Lung microvascular endothelial cell (primary cell): ENCODE measurements at places on chromosomes 5 and 9. TPM values are rescaled to one million over a fixed set of nuclear protein-coding genes. Genes with fewer than 3 reads are reported as not detected.

Gene OR1J2
- total RNA-seq: not detected in 2 replicates

Gene DHX29
- 15.5 and 16.5 TPM in 2 replicates for total RNA-seq

Gene GABRB2
- total RNA-seq: not detected in 2 replicates

Gene ENHO
- total RNA-seq: not detected in 2 replicates

Gene GLRA1
- total RNA-seq: not detected in 2 replicates

Gene LMBRD2
- 4.1 and 7.9 TPM in 2 replicates for total RNA-seq

Gene ENTREP1
- total RNA-seq: 3.3 and 11.1 TPM in 2 replicates

Gene ADRB2
- 5.7 and 9.5 TPM in 2 replicates for total RNA-seq

Gene BTNL8
- total RNA-seq: under 0.01 and 0.20 TPM in 2 replicates

Gene PCDHA2
- total RNA-seq: under 0.01 TPM in 2 replicates

Gene SPATA31D4
- not detected in 2 replicates for total RNA-seq

Gene LCN15
- total RNA-seq: 0.22 TPM in 1 of 2 replicates, not detected in the other

Gene NUTM2G
- not detected in 2 replicates for total RNA-seq

Gene ARAP3
- 22.4 and 30.8 TPM in 2 replicates for total RNA-seq

Gene FRRS1L
- under 0.01 TPM in 1 of 2 replicates, not detected in the other for total RNA-seq

Gene STRBP
- total RNA-seq: 4.8 and 7.7 TPM in 2 replicates

Gene PLPP1
- 157 and 160 TPM in 2 replicates for total RNA-seq

Gene DMGDH
- total RNA-seq: 0.22 and 0.40 TPM in 2 replicates

Gene LCN1
- total RNA-seq: not detected in 2 replicates

Gene TEX53
- not detected in 2 replicates for total RNA-seq

Gene TSSK1B
- not detected in 2 replicates for total RNA-seq

Gene MUSK
- not detected in 2 replicates for total RNA-seq

Gene DBN1
- 88.9 and 112 TPM in 2 replicates for total RNA-seq

Gene PCDHGA1
- 0.40 and 0.44 TPM in 2 replicates for total RNA-seq

Gene ADAMTS13
- 0.44 and 0.60 TPM in 2 replicates for total RNA-seq

Gene ENG
- 34.0 and 51.6 TPM in 2 replicates for total RNA-seq

Gene DNM1
- total RNA-seq: 0.40 and 0.44 TPM in 2 replicates

Gene SLC36A2
- not detected in 2 replicates for total RNA-seq

Gene PRUNE2
- total RNA-seq: 8.5 and 16.6 TPM in 2 replicates

Gene GIN1
- total RNA-seq: 2.4 and 3.0 TPM in 2 replicates

Gene OLFML2A
- total RNA-seq: 1.3 and 2.2 TPM in 2 replicates

Gene NAA35
- 13.3 and 13.5 TPM in 2 replicates for total RNA-seq

Gene CBY3
- 0.22 TPM in 1 of 2 replicates, not detected in the other for total RNA-seq

Gene EPB41L4B
- 0.20 and 0.44 TPM in 2 replicates for total RNA-seq

Gene RNF183
- total RNA-seq: not detected in 2 replicates

Gene MRPL50
- total RNA-seq: 11.6 and 13.3 TPM in 2 replicates
